ENCODE measurements at places on chromosomes 4 and X.

DNA sequence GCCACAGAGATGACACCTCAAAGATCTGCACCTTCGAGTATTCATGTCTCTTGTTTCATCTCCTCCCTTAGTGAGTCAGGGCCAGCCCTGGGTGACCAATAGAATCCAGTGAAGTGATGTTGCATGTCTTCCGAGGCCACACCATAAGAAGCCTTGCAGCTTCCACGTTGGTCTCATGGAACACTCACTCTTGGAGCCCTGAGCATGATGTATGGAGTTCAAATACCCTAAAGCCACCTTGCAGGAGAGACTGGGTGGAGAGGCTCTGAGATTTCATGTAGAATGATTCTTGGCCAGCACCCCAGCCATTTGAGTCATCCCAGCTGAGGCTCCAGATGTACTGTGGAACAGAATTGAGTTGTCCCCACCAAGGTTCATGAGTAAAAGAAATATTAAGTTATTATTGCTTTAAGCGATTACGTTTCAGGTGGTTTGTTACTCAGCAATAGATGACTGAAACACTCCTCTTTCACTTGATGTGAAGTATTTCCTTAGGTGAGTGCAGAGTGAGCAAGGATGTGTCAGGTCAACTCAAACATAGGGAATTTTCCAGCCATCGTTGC is 5.0 kb upstream of the RP2 start:
- DNase-seq, result no peak

DNA sequence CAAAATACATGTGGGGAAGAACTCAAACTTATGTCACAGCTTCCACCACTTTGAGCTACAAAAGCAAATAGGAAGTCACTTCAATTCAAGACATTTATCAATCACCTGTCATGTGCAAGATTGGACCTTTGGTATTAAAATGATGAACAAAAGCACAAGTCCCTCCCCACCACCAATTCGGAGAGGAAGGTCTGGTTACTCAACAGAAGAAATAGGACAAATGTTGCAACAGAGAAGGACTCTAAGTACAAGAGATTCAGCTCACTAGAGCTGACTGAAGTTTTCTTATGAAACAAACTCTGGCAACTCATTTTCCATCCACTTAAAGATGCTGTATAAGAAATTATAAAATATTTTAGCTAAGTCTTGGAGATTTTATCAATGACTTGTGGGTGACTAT is 16.0 kb upstream of the MMRN1 start:
- DNase-seq, result no peak

- DNase-seq, result no peak
These were observed 147.7 kb downstream of the DCK start for GRCh38 chr4:71141125-71141524.

GRCh38 chr4:156830351-156830750 is 141.2 kb downstream of the PDGFC start:
- DNase-seq, result peak; percentile 14

- peak; percentile 48 for DNase-seq
These were observed 1.4 kb downstream of the ZNF827 start for GRCh38 chr4:145936997-145937901.

DNA sequence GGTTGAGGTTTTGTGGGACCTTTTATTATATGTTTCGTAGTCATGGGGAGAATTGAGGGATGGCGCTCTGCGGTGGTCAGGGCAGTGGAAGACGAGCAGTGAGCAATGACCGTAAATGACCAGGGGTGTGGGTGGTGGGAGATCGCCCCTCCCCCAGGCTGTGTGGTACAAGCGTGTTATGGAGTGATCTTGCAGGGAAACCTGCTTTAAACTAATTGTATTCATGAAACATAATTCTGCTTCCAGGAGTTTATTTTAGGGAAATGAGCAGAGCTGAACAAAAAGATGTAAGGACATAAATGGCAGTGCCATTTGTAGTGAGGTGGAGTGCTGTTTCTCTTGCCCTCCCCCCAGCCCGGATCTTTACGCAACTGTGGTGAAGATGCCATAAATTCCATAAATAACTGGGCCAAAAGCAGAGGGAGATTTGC is 20.2 kb downstream of the GYG2 start:
- peak; percentile 44 for DNase-seq

DNA sequence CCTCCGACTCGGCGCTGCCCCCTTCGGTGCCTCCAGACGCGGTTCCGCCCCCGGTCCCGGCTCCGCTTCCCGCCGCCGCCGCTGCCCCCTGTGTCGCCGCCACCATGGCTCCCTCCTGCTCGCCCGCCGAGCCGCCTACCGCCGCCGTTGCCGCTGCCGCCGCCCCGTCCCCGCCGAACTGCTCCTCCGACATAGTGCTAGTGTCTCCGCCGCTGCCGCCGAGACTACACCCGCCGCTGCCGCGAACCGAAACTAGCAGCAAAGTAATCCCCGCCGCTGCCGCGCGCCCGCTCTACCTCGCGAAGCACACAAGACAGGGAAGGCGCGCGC is 340 bp downstream of the HNRNPD start:
- no peak for DNase-seq

- no peak for DNase-seq
These were observed 373.8 kb downstream of the STIM2 start for GRCh38 chr4:27234306-27234899.

GRCh38 chr4:98614662-98615061 is 43.7 kb downstream of the TSPAN5 start:
- no peak for DNase-seq

DNA sequence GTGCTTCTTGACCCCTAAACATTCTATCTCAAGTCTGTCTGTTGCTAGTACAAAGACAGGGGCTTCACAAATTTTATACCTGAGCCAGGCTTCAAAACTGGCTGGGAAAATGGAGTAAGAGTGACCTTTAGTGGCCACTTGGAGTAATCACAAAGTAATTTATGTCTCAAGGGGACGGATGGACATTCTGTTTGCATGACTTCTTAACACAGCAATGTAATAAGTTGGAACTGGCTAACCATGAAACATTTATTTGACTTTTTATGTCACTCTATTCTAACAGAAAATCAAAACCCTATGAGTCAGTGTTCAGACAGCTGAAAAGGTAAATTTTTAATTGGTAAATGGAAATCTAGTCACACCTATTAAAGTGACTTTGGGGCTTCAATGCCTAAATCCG is 600.6 kb downstream of the ANKRD50 start:
- peak; percentile 26 for DNase-seq

GRCh38 chr4:96681218-96681617 is 841.3 kb downstream of the PDHA2 start:
- DNase-seq, result no peak

GRCh38 chrX:16528620-16529019 is 121.3 kb upstream of the S100G start:
- no peak for DNase-seq

DNA sequence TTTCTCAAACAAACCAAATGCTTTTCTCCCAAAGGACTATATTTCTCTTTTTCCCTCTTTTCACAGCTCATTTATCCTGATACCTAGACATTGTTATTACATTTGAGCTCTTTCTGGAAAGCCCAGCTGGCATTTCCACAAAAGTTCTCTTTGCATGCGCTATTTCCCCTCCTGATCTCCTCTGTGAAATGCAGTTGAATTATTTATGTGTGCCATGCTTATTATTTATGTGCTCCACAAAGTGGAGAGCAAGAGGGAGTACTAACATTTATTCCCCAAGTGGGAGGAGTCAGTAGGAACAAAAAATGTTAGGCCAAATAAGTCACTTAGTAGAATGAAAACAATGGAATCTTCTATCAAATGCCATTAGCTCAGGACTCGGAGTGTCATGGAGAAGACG is 626.6 kb upstream of the IGFBP7 start:
- no peak for DNase-seq

DNA sequence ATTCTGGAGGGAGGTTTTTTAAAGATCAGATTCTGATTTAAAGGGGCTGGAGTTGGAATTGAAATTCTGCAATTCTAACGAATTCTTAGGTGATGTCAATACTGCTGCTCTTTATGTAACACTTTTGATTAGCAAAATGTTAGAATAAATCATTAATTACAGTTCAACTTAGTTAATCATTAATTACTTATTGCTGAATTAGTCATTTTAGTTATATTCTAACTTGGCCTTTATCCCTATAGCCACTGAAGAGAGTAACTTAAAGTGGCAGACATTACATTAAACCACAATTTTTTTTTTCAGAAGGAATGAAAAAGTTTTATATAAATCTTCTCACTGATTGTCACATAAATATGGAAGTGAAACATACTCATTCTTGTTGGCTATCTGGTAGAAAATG is 206.6 kb upstream of the ITM2A start:
- DNase-seq, result no peak

DNA sequence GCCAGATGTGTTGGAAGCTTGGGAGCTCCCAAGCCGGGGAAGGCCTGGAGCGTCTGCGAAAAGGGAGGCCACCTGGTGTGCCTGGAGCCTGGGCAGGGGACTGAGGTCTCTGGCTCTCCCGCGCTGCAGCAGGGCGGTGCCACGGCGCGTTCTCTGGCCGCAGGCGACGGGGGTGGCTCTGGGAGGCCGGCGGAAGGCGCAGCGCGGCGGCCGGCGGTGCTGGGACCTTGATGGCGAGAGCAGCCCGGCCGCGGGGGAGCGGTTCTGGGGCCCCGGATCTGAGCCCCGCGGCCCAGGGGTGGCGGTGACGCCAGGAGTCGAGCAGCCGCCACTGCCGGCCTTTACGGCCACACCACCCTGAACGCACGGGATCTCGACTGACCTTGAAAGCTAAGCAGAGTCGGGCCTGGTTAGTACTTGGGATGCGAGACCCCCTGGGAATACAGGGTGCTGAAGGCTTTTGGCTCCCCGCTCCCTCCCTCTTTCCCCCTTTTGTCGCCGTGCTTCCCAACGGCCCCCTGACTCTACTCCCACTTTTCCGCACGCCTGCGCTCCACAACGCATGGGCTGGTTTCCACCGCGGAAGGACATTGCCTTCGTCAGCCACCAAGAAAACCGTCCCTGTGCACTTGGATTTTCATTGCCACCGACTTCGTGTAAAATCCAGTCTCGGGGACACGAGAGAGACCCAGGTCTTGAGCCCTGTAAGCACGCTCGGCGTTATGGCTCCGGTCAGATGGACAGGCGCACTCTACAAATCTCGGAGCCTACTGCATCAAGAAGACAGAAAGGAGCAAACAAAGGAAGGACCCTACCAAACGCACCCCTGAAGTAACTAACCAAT is 9.5 kb downstream of the FRG2 start:
- DNase-seq, result peak; percentile 17

- DNase-seq, result peak; percentile 15
These were observed 11.9 kb downstream of the CA5B start for GRCh38 chrX:15749642-15750610.

- no peak for DNase-seq
These were observed 16.3 kb downstream of the CLDN34 start for GRCh38 chrX:9983441-9983840.

GRCh38 chrX:17656035-17656418 is 81.3 kb upstream of the SCML1 start:
- DNase-seq, result no peak

DNA sequence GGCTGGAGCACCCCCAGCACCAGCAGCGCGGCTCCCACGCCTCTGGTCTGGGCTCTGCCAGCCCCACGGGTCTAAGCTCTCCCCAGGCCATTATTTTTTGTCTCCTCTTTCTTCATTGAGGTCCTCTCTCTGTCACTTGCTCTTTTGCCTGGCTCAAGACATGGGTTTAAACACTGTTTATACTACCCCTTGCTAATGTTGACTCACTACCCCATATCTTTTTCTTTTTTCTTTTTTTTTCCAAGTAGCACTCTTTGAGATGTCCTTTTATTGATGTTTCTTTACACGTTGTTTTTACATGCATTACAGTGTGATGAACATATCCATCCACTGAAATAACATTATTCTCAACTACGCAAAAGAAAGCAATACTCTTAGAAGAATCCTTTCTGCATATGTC is 1.7 kb upstream of the ERVMER34-1 start:
- no peak for DNase-seq

DNA sequence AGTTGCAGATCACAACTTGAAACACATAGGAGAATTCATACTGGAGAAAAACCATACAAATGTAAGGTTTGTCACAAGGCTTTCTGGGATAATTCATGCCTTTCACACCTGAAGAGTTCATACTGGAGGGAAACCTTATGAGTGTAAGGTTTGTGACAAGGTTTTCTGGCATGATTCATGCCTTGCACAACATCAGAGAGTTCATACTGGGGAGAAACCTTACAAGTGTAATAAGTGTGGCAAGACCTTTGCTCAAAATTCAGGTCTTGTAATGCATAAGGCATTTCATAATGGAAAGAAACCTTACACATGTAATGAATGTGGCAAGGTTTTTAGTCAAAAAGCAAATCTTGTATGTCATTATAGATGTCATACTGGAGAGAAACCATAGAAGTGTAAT is 58.8 kb upstream of the ENPEP start:
- no peak for DNase-seq

- no peak for DNase-seq
These were observed 55.2 kb downstream of the TBC1D14 start for GRCh38 chr4:6964858-6965257.

GRCh38 chr4:142975618-142976017 is 129.5 kb upstream of the INPP4B start:
- DNase-seq, result no peak

- DNase-seq, result no peak
These were observed 265.4 kb downstream of the BMPR1B start for GRCh38 chr4:95023110-95023509.

GRCh38 chr4:144597171-144597570 is 48.8 kb upstream of the HHIP start:
- DNase-seq, result no peak

GRCh38 chr4:176708771-176709311 is 83.9 kb downstream of the VEGFC start:
- no peak for DNase-seq

GRCh38 chrX:9880237-9880636 is 86.9 kb upstream of the CLDN34 start:
- no peak for DNase-seq

- no peak for DNase-seq
These were observed 94.5 kb upstream of the STIM2 start for GRCh38 chr4:26766141-26766540.
